ENCODE measurements at places on chromosomes 6 and 20.
A peak's percentile ranks its signal among the peaks of the same experiment; 100 is the strongest.

DNA sequence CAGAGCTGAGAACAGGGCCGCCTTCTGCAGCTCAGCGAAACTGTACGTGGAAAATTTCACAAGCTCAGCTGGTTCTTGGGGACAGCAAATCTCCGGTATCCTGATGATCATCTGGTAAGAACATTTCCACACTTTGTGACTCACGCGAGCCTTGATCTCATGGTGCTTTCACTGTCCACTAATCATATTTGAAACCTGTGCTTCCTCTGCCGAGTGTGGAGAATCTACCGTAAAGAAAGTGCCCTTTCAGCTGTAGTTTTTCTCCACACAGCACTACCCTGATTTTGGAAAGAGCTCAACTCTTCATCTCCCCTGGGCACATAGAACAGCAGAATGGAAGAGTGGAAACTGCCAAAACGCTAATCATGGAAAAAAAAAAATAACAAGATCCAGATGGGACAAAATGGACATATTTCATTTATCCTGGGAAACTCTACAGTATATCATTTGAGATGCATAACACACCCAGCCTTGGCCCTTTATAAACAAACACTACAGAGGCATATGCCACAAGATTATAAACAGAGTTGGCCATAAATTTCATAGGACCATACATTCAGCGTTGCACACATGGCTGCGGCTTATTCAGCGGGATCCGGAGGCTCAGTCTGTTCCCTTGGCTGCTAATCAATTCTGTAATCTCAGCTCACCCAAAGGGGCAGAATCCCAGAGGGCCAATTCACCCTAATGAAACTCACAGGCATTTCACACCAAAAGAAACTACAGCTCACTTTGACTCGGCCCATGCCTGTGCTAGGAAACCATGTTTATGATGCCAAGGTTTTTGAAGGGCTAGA lies 434.5 kb downstream of the HDGFL1 start:
- DNase-seq: no peak

DNA sequence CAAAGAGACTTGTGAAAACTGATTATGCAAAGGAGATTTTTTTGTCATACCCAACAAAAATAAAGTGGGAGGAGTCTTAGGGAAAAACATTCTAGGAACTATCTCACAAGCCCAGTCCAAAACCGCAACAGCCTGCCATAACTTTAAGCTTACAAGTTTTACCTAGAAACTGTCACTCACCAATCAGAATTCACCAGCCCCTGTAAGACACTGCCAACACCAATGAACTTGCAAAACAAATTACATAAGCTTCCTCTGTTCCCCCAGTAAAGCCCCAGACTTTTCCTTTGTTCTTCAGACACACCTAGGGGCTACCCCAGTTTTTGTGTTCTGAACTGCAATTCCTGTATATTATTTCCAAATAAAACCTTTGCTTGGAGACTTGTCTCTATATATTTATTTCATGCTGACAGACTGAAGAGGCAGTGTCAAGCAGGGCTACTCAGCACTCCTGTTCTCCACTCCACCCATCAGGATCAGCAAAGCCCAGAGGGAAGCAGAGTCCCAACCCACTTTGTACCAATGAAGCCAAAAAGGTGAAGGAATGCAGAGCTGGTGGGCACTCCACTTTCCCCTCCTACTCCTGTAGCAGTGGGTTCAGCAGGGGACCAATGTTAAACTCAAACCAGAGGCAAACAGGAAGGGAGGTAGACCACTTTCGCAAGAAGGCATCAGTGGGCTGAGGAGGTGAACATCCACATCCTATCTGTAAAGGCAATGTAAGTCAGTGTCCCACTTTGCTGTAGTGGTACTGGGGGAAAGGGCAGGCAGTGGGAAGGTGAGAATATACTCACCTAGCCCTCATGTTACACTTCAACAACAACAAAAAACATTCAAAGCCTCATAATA lies 142.5 kb upstream of the RUNX2 start:
- DNase-seq: no peak

DNA sequence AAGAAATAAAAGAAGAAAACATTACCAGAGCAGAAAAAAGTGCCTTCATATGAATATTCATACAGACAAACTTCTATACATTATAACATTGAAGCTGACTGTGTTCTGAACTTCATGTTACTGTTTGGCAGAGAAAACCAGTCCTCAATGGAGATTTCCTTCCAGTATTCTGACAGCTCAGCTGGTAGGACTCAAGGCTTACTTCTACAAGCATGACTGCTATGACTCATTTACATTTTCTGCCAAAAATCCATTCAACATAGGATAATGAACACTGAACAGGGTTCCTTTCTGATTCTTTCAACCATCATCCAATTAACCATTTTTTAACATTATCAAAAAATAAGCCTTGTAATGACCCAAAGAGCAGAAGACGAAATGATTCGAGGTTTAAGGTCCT lies 25.4 kb downstream of the COL9A1 start:
- DNase-seq: no peak

- no peak for DNase-seq
Observed at GRCh38 chr6:148563066-148563465, 183.8 kb upstream of the UST start.

- DNase-seq: no peak
Observed at GRCh38 chr6:113672491-113673149, 184.5 kb upstream of the MARCKS start.

DNA sequence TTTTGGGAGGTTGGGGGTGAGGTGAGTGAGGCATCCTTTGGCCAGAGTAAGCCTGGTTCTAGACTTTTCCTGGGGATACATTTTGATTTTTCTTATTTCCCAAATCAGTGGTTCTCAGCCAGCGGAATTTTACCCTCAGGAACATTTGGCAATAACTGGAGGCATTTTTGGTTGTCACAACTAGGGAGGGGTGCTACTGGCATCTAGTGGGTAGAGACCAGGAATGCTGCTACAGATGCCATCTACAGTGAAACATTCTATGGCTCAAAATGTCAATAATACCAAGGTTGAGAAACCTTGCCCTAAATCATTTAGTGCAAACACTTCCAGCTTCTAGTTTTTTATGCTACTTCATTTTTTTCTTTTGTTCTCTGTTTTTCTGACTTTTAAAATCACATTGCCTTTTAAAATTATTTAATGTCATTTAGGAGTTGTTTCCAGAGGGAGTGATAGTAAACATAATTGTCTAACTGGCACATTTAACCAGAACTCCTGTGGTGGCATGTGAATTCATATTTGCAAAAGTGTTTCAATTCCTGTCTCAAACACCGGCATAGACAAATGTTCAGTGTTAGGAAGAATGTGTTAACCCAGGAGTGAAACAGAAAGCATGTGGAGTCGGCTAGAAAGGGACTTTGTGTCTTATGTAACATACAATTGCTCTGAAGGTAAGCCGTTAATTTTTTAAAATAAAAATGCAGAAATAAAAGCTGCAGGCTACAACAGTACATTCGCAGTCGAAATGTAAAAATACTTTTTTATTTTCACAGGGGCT lies 59.0 kb downstream of the QRSL1 start:
- no peak for DNase-seq

GRCh38 chr6:6633898-6634734 lies 45.6 kb downstream of the LY86 start:
- no peak for DNase-seq

DNA sequence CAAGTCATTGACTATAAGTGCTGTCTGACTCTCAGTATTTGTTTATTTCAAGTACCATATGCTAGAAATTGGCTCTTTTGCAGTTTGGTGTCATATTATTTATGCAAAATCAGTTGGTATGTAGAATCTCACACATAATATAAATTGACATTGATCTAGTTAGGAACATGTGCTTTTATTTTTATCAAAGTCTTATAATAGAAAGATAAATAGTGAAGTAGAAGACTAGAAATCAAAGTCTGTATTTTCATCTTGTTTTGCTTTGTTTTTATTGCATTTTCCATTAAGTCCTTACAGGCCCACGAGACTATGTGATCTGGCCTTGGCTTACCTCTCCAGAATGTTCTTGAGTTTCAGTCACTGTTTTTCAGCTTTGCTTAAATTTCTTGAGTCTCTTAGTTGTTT lies 300.3 kb downstream of the LAMA2 start:
- DNase-seq: no peak

GRCh38 chr20:35394271-35394670 lies 17.5 kb downstream of the UQCC1 start:
- DNase-seq: no peak

DNA sequence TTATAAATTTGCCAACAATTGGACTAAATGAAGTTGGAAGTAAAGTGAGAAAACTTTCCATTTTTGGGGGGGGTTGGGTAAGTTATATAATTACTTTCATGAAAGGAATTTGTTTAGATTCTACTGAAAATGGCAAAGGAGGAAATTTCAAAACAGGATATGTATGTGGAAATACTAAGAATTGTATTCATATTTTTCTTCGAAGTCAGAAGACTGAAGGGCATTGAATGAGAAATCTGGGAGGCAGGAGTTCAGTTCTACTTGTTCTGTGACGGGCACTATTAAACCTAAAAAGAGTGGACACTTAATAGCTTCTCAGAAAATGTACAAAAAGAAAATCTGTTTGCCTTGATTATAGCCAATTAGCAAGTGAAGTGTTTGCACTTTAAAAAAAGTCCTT lies 114.7 kb downstream of the PRIM2 start:
- DNase-seq: no peak

DNA sequence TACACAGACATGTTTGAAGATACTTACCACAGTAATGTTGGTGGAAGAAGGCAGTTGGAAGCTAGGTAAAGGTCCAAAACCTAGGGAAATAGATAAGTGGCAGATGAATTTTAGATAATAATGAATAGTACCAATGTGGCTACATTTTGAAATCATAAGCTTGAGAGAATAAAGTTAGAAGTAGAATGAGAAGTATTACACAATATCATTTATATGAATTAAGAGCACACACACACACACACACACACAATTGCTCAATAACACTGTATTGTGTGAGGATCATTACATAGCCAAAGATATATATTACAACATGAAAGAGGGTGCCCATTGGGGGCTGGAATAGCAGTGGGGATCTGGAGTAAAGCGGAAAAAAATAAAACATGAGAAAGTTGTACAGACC lies 149.0 kb upstream of the EYA4 start:
- DNase-seq: no peak

GRCh38 chr6:106114492-106114891 lies 28.4 kb downstream of the PRDM1 start:
- DNase-seq: peak; percentile 26

GRCh38 chr20:8854571-8854970 lies 214.3 kb upstream of the PLCB4 start:
- no peak for DNase-seq

DNA sequence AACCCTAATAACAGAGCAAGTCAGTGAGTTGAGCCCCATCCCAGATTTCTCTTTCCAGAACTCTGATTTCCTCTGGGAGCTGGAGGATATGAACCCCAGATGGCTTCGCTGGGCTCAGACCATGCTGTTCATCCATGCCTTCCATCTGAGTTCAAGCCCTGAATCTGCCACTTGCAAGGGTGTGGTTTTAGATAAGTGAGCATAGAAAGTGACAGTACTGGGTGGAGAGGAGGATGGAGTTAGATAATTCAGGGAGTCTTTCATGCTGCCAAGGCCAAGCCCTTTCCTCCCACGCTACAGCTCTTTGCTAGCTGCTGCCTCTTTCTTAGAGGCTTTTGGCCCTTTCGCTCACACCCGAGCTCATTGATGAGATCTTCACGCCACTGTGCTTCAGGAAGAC lies 57.2 kb upstream of the MAFB start:
- DNase-seq: no peak

DNA sequence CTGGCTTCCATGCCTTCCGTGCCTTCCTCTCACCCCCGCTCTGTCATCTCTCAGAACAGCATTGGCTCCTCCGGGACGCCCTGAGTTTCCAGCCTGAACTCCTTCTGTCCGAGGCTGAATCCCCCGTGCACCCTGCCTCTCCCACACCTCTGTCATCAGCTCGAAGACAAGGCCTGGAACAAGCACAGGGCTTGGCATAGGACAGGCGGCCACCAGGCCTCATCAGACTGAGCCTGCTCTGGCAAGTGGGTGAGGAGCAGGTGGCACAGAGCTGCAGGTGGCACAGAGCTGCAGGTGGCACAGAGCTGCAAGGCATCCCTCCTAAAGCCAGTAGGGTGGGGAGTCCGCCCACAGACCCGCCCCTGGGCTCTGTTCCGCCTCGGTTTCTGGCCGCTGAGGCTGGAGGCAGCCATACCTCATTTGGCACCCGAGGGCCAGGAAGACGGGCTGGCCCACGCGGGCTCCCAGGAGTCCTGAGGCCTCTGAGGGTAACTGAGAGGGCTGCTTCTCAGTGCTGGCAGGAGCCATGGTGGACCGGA lies 60.2 kb downstream of the EZR start:
- DNase-seq: no peak

DNA sequence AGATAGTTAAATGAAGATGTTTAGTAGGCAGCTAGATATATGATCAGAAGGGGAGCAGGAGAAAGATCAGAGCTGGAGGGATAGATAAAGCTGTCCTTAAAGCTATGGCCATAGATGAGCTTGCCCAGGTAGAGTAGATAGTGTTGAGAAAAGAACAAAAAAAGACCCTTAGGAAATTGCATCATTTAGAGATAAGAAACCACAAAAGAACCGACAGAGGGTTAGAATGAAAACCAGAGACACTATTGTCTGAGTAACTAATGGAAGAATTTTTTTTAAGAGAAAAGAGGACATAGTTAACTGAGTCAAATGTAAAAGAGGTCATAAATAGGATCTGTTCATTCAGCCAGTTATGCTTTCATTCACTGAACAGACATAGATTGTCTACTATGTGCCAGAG lies 101.8 kb downstream of the TNFAIP3 start:
- DNase-seq: no peak

DNA sequence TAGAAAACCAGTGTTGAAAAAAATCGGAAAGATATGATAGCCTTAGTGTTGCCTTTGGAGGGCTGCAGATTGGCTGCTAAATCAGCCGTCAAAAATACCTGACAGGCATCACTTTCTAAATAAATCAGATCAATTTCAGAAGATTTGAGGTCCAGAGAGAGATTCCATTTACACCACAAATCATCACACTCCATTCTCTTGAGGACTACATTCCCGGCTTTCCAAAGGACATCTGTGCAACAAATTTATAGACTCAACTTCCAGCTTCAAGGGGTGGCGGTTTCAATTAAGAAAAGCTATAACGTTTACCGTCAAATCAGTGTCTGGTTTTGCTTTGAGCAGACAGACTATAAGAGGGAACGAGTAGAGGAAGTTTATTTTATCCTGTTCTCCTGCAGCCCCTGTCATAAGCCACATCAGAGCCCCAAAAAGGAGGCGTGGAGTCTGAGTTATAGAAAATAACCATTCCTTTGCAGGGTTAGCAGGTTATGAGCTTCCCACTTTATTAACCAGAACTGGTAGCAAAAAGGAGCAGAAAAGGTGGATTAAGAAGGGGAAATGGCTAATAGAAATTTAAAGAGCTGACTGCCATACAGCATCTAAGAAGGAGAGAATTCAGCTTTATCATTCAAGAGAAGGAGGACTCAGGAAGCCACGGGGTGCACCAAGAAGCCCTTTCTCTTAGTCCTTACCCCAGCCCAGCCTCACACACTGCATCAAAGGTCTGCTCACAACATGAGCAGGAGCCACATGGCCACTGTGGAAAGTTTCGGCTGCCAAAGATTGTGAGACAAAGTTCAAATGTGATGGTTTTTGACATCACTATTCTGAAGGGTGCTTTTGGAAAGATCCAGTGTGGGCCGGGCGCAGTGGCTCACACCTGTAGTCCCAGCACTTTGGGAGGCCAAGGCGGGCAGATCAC lies 12.9 kb upstream of the UQCC2 start:
- no peak for DNase-seq

GRCh38 chr20:54212226-54212625 lies 4.3 kb downstream of the PFDN4 start:
- DNase-seq: no peak

- DNase-seq: no peak
Observed at GRCh38 chr6:125931733-125932450, 24.7 kb upstream of the HINT3 start.

GRCh38 chr6:35287671-35288396 lies 9.8 kb upstream of the DEF6 start:
- no peak for DNase-seq
